Fibroblast of the aortic adventitia (primary cell): ENCODE measurements at places on chromosomes 2 and 18.

GRCh38 chr18:30595942-30596341 is 446.6 kb downstream of the DSC3 start:
- DNase-seq: no peak

- peak; percentile 95 for DNase-seq
Observed at GRCh38 chr2:177295484-177295883, 31.0 kb upstream of the NFE2L2 start.

- no peak for DNase-seq
Observed at GRCh38 chr2:2466534-2466933, 135.5 kb upstream of the MYT1L start.

DNA sequence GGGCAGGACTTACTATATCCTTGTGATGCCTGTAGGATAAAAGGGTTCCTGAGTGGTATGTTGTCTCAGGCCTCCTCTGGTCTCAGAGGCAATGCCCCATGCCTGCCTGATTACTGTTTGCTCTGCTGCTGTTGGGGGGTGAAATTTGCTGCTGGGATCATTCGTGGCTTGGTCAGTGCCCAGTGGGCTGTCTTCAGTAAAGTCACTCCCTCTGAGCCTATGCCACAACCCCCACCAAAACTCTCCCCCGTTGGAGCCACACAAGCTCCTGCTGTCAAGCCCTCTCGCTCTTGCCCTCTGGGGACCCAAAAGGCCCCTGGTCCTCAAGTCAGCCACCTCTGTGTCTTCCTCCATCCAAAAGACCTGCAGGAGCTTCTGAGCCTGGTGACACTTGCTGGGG is 38.6 kb upstream of the TGIF1 start:
- no peak for DNase-seq

DNA sequence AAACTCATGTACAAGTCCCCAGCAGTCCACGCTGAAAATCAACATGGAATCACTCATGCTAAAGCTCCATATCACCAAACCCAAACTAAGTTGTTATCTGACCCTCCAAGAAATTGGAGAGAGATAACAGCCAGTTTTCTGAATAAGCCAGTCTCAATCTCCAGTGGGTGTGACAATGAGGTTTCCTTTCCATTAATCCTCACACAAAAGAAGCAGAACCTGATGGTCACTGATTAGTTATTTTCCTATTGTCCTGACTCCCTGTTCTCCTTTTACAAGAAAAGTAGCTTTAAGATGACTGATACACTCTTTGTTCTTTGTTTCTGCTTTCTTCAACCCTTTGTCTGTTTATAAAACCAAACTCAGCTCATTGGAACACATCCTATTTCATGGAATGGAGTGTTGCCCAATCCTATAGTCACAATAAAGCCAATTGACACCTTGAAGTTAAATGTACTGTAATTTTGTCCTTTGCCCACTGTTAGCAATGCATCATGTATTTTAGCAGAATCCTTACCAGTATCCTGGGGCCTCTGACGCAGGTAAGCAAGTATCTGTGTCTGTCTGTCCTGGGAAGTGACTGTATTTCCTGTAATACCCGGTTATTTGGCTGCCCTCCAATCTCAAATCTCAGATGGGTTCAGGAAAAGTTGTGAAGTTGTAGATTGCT is 30.6 kb upstream of the SH3RF3 start:
- peak; percentile 44 for DNase-seq
